ENCODE measurements at places on chromosomes 6 and 20. TPM values are rescaled to one million over a fixed set of nuclear protein-coding genes. Genes with fewer than 3 reads are reported as not detected.

- DNase-seq = no peak
Observed at GRCh38 chr20:22611636-22612035, 27.3 kb upstream of the FOXA2 start.

DNA sequence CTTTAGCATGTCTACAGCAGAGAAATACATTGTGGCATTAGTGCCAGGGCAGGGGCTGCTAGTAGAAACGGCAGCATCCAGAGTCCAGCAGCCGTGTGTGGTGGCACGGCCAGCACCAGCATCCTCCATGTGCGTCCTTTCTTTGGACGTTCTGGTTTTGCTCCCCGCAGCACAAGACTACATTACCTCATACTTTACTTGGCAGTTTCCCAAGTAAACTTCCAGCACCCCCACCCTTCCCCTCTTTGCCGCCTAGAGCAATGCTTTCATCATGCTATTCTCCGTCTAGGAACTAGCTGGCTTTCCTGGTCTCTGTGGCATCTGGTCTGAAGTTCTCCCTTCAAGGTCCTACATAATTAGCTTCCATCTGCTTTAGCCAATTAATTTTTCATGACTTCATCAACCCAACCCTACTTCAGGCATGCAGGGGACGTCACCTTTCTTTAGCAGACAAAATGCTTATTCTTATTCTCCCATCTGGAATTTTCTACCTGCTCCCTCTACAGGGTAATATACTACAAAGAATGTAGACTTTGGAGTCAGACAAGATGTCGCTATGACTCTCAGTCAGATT lies 67.6 kb downstream of the BLOC1S5 start:
- DNase-seq = no peak

GRCh38 chr20:7938058-7938457 lies 2.2 kb downstream of the HAO1 start:
- no peak for DNase-seq

DNA sequence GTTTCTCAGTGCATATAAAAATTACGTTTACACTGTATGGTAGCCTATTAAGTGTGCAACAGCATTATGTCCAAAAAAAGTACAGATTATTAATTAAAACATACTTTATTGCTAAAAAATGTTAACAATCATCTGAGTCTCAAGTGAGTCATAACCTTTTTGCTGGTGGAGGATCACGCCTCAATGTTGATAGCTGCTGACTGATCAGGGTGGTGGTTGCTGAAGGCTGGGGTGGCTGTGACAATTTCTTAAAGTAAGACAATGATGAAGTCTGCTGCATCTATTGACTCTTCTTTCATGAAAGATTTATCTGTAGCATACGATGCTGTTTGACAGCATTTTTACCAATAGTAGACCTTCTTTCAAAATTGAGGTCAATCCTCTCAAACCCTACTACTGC lies 155.1 kb downstream of the BTBD9 start:
- DNase-seq = no peak

DNA sequence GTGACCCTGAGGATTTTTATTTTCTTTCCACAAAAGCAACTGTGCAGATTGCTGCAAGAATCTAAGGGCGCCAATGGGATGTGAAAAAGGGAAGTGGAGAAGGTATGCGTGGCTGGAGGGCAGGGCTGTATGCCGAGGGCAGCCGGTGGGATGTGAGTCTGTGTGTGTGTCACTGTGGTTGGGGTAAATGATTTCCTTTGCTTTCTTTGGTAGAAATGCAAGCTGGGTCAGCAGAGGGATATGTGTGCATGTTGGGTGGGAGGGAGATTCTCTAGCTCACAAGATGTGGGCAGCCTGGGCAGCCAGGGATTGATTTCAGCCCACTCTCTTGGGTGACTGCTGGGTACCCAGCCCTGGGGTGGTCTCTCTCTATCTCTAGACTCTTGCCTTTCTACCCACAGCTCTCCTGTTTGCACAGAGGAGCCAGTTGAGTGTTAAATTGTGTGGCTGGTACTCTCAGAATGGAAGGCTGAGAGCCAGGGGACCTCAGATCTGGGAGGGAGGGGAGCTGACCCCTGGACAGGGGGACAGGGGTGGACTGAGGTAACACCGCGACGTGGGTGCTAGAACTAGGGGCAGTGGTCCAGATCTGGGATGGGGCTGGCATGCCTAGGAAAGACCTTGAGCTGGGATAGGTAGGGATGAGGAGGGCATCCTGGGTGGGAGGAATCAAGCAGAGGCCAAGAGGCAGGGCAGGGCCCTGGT lies 136.8 kb upstream of the RNF24 start:
- DNase-seq = no peak

- DNase-seq = no peak
Observed at GRCh38 chr6:64100702-64101303, 465.2 kb downstream of the PHF3 start.

DNA sequence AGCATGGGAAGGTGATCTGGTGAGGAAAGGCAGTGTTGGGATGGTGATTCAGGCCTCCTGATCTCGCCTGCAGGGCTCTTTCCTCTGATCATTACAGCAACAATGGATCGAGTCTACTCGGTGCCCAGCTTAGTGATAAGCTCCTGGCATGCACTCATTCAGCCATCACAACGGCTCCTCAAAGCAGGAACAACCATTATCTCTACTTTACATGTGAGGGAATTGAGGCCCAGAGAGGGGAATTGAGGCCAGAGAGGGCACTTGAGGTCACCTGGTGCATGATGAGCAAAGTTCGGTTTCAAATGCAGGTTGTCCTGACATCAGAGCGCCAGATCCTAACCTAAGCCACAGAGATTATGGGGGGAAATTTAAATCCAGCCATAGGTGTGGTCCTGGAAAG lies 42.0 kb upstream of the BPIFA2 start:
- no peak for DNase-seq

DNA sequence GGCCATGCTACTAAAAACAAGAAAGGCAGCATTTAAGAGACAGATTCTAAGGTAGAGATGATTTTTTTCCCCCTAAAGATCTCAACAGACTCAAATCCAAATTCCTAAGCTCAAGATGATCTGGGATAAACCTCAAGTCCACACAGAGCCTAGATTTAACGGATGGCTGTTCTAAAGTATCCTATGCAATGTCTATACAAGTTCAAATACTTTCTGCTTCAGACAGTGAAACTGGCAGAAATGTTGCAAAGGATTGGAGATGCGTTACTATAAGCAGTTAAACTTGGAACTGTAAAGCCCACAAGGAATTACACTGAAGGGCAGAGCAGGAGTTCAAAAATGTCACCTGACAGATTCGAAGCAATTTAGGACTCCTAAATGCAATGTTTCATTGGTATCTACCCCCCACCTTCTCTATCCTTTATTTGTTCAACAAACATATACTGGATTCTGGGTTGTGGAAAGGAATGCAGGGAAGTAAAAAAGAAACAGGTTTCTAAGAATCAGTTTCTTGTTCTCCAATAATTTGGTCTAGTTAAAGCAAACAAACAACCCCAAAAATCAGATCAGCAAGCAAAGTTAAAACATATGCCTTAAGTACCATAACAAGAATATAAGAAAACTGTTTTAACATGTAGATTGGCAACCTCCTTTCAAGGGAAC lies 1.6 kb downstream of the DNAAF9 start:
- no peak for DNase-seq

- no peak for DNase-seq
Observed at GRCh38 chr20:32626859-32627636, 41.9 kb upstream of the NOL4L start.

- no peak for DNase-seq
Observed at GRCh38 chr20:44526129-44526528, 4.3 kb upstream of the SERINC3 start.

DNA sequence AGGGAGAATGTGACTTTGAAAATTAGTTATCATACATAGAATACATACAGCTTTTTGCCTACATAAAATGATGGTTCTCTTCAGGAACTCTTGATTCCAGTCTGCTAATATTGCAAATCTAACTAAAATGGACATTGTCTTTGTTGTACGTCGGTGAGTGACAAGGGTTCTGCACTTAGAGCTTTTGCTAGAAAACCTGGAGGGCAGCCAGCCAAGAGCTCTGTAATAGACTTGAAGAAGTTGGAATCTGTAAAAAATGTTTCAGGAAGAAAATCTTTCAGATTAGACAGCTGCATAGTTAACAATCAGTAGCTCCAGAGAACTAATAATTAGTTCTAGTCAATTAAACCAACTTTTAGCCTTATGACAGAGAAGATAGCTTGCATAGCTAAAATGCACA lies 138.3 kb downstream of the FLRT3 start:
- DNase-seq = no peak

- DNase-seq = no peak
Observed at GRCh38 chr20:60104993-60105803, 147.0 kb downstream of the CDH26 start.

GRCh38 chr20:62120990-62121775 lies 1.1 kb upstream of the LSM14B start:
- no peak for DNase-seq

DNA sequence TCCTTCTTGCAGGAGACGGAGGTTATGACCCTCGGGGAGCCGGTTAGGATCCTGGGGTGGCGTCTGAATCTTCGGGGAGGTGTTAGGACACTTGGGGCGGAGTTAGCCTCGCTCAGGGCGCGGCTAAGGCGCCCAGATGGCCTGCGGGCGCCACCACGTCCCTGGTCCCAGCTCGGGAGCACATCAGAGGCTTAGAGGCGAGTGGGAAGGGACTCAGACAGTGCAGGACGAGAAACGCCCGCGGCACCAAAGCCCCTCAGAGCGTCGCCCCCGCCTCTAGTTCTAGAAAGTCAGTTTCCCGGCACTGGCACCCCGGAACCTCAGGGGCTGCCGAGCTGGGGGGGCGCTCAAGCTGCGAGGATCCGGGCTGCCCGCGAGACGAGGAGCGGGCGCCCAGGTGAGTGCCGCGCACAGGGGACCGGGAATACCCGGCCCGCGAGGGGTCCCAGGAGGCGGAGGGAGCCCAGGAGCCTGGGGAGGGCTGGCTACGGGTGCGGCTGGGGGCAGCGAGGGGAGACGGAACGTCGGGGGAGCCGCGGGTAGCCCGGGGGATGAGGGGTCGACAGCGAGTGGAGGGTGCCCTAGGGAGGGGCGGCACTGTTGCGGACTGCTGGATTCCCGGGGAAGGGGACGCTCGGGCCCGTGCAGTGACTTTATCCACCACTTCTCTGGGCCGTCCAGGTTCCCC lies at the start of gene HCK:
HCK (plus strand) TSS at position 153 of the 688 bp plus-strand sequence.
- DNase-seq = no peak

GRCh38 chr6:79673947-79674346 lies 42.8 kb downstream of the SH3BGRL2 start:
- no peak for DNase-seq

DNA sequence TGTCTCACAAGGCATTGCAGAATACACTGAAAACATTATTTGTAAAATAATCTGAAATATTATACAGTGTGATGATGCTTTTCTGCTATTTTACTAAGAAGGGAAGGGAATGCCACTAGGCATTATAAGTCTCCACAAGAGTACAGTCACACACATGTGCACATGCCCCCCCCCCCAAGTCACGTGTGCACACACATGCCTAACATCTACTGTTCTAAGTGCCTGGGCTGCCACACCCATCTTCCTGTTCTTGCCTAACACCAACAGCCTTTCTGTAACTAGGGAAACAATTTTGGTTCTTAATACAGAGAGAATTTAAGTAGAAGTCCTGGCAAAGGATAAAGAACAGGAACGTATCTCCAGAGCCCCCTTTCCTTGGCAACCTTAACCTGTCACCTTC lies 58.2 kb upstream of the BCLAF1 start:
- no peak for DNase-seq

DNA sequence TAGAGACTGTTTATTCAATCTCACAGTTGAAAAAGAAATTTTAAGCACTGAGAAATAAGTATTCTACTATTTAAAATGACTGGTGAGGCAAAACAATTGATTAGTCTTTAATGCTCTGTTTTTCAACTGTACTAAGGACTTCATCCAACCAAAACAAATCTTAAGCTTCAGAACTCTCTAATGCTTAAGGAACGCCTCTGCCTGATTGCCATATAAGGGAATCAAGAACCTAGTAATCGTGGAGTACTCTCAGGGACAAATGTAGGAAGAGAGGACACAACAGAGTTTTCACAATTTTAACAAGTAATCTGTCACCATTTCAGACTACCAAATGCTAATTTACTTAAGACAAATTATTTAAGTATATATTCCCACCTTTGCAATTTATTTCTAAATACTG lies 16.1 kb downstream of the FBXO30 start:
- no peak for DNase-seq

GRCh38 chr6:151993364-151993763 lies 185.9 kb downstream of the ESR1 start:
- no peak for DNase-seq

- peak; percentile 4 for DNase-seq
Observed at GRCh38 chr6:76418560-76419223, 346.2 kb upstream of the IMPG1 start.

DNA sequence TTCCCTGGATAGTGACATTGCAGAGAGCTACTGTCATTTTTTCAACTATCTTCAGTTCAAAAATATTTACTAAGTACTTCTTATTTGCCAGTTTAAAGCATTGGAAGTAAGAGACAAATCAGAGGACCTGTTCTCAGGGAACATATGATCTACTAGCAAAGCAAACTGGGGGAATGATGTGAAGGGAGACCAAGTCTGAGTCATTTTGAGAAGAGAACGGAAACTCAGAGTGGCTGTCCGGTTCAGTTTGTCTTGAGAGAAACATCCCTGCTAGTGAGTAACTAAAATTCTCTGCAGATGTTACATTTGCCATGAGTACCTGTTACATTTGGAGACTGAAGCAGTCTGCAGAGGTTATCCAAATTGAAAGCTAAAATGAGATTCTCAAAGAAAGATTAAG lies 118.3 kb downstream of the KCNQ5 start:
- DNase-seq = no peak

DNA sequence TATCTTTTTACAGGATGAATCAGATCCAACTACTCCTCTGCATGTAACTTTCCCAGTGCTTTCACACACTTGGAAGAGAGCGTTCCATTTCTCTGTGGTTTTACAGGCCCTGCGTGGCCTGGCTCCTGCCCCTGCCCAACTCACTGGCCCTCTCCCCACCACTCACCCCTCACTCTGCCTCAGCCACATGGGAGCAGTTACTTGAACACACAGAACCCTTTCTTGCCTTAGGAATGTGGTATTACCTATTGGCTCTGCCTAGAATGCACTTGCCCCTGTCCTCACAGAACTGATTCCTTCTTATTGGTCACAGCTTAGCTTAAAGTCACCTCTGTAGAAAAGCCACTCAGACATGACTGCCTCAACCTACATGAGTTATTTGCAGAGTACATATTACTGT lies 108.4 kb downstream of the CRYBG1 start:
- no peak for DNase-seq

Gene GATA5
- polyA plus RNA-seq = 27.4 TPM

Gene HAO1
- polyA plus RNA-seq = 0.10 TPM

Gene MYL9
- polyA plus RNA-seq = 3,492 TPM

Gene YTHDF1
- 24.0 TPM for polyA plus RNA-seq

Gene LIN28B
- polyA plus RNA-seq = not detected

Gene OR2B6
- polyA plus RNA-seq = not detected
